ENCODE measurements at places on chromosomes 3 and 15.
A peak's percentile ranks its signal among the peaks of the same experiment; 100 is the strongest.

DNA sequence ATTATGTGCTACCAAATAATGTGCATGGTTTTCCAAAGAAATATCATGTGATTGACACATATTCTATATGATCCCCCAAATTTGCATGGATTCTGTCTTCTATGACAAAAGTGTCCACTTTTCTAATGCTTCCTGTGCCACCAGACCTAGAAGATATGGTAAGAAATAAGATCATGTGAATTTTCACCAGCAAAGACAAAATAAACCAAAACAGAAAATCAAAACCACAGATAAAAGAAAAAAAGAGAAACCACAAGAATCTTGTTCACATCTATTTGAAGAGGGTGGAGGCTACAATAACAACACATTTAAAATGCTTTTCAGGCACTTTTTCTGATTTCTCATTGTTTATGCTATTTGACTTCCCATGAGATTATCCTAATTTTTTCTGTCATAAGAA is 303.4 kb downstream of the DIPK2A start:
- no peak for DNase-seq

GRCh38 chr3:156819842-156820691 is 6.1 kb upstream of the LEKR1 start:
- DNase-seq: no peak

DNA sequence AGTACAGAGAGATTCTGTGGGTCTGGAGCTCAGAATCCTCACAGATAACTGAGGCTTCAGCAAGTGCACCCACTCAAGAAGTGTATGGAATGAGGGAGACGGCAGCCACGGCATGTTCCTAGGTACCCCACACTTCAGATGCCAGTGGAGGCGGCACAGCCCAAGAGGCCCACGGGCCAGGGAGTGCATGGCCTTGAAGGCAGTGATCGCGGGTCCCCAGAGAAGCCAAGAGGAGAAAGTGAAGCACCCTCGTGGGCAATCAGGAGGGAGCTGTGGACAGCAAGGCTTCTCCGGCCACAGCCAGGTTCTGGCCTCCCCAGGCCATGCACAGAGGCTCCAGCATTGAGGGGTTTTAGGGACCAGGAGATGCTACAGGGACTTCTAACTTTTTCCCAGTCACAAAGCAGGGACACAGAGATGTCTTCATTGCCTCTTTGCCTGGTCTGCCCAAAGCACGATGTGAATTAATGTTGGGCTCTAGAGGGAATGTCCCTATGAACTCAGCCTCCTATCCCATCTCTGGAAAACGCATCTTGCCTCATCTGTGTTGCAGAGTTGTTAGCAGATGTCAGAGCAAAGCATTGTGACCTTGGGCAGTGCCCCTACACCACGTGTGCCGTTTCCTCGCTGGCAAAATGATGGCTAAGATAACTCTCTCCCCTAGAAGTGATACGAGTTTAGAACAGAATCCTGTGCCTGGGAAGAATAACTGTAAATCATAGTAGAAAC is 2.6 kb upstream of the MAP6D1 start:
- no peak for DNase-seq

DNA sequence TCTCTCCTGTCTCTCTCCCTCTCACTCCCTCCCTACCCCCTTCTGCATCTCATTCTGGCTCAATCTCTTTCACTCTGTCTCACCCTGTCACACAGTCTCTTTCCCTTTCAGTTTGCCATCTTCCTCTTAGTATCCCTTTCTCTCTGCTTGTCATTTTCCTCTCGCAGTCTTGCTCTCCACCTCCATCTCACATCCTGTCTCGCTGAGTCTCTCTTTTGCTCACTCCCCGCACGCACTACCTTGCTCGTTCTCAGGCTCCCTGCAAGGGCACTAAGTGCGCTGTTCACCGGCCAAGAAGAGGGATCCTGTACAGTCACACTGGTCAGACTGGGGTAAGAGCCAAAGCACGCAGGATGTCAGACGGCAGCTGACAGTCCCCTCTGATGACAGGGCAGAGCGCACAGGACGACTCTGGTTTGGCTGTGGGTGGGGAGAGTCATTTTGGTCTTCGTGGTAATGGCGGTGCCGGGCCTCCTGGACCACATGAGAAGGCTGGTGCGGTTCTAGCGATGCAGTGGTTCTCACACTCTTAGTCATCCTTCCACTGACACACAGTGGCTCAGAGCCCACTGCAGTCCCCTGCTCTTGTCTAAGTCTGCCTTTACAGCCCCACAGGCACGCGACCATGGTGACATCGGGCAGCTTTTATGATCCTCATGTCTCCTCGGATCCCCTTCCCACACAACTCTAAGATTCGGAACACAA is 356.8 kb downstream of the FOXP1 start:
- DNase-seq: peak; percentile 79

- DNase-seq: no peak
Observed at GRCh38 chr3:47161983-47162696, 1.8 kb downstream of the SETD2 start.
